ENCODE measurements at places on chromosomes 3 and 15.

- no peak for DNase-seq
Measured at GRCh38 chr15:50046867-50047266, 72.2 kb downstream of the ATP8B4 start.

DNA sequence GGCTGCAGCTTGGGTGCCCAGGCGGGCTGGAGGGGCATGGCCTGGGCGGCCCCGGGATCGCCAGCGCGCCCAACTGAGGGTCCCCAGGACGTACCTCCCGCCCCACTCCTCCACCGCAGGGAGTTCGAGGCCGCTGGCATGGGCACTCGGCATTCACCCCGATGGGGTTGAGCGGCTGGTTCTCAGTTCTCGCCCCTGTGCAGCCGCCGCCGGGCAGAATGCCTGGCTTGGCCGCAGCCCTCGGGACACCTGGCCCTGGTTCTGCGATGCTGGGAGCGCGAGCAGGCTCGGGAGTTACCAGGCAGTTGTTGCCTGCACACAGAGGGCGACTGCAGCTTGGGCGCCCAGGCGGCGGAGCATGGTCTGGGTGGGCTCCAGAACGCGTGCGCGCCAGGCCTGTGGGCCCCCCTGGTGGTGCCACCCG lies 121.4 kb downstream of the LMLN start:
- DNase-seq: no peak

DNA sequence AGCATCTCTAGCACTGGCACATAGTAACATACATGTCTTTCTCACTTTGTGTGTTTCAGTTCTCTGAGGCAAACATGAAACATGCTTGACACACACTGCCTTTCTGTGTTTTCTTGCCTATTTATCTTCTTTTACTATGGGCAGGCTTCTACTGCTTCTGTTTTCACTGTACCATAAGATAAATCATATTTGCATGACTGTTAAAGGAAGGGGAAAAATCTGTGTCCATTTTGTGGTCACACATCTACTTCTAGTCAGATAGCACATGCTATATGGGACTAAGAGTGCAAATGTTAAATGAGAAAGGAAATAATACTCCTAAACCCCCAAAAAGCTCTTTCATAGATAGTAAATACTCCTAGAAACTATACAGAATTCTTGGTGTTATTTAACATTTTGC lies 386.4 kb downstream of the ZBTB20 start:
- no peak for DNase-seq

DNA sequence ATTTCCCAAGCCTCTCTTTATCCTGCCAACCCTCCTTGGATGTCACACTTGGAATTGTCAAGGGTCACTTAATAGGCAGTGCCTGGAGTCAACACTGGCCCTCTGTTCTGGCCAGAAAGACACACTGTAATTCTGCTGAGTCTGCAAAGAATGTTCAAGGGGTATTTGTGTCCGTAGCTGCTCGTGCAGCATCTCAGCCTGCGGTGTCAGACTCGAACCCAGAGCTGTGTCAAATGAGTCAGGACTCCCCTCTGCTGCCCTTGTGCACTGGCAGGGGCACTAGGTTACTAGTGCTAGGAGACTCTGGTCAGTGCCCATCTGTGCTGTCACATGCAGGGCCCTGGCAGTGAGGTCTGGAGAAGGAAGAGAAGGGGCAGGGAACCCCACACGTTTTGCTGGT lies 795 bp upstream of the AHSG start:
- DNase-seq: no peak

GRCh38 chr3:64300790-64301423 lies 75.6 kb upstream of the PRICKLE2 start:
- DNase-seq: no peak

DNA sequence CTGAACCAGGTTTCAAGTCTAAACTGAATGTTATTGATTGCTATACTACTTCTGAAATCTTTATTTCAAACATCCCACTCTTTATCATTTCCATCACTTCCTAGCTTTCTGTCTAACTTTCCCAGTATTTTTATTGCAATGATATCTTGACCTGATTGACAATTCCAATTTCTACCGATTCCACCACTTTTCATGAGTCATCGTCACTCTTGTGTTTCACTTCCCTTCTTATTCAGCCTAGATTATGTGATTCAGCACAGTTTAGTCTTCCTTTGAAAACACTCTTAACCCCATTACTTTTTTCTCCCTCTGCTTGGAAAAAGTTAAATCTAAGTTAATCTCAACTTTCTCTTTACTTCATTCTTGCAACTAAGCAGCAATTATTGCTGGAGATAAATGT lies 62.6 kb downstream of the SLC7A14 start:
- no peak for DNase-seq

DNA sequence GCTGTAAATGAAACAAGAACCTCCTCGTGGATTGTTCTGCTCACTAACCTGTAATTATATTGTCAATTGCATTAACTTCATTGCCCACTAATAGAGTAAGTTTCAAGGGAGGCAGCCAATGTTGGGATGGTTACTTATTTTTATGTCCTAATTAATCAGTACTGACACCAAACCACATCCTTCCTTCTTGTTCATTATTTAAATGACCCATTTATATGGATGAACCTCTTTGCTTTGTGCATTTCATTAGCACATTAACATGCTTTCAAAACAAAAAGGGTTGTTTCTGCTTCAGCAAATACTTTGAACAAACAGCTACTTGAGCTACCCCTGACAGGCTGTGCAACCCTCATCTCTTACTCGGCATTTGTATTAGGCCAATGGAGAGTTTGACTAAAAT lies 374.2 kb downstream of the MECOM start:
- no peak for DNase-seq

GRCh38 chr3:161081633-161082032 lies 23.5 kb downstream of the B3GALNT1 start:
- DNase-seq: no peak

GRCh38 chr3:123298903-123299302 lies 97.2 kb downstream of the SEC22A start:
- DNase-seq: no peak

GRCh38 chr3:6862041-6862879 lies 1.3 kb downstream of the GRM7 start:
- no peak for DNase-seq

Data from NCI-H1930 (cell line).